Stimulated activated CD8-positive, alpha-beta memory T cell treated with anti-CD3 and anti-CD28 coated beads, Interleukin-7, amount 100 ng/mL, for 1 hour (primary cell): ENCODE measurements at places on chromosomes 5 and 9.
A peak's percentile ranks its signal among the peaks of the same experiment; 100 is the strongest.

GRCh38 chr5:17930346-17930745 is 296.1 kb downstream of the TAF11L14 start:
- DNase-seq: no peak

- no peak for DNase-seq
These were observed 30.6 kb upstream of the IQGAP2 start for GRCh38 chr5:76372323-76373054.

DNA sequence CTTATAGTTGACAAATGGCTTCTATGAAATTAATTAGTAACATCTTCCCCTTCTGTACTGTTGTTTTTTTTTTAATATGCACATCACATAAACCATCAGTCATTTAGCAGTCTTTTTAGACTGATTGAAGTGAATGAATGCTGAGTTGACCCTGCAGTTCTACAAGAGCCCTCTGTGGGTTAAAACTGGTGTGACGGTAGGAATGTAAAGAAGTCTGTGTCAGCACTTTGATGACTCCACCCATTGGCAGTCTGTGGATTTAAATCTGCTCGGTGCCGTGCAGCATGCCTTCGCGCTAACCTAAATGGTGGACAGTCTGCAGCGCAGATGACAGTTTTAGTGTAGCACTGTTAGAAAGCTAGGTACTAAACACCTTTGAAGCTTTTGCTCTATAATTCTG is 3.1 kb downstream of the GTF3C4 start:
- DNase-seq: no peak

GRCh38 chr5:87410931-87411330 is 1.8 kb downstream of the CCNH start:
- DNase-seq: no peak

GRCh38 chr9:133563291-133563796 is 28.8 kb downstream of the ADAMTSL2 start:
- DNase-seq: no peak

GRCh38 chr9:73200694-73201452 is 49.2 kb downstream of the ANXA1 start:
- no peak for DNase-seq

GRCh38 chr9:107180206-107180605 is 102.9 kb upstream of the RAD23B start:
- DNase-seq: no peak

DNA sequence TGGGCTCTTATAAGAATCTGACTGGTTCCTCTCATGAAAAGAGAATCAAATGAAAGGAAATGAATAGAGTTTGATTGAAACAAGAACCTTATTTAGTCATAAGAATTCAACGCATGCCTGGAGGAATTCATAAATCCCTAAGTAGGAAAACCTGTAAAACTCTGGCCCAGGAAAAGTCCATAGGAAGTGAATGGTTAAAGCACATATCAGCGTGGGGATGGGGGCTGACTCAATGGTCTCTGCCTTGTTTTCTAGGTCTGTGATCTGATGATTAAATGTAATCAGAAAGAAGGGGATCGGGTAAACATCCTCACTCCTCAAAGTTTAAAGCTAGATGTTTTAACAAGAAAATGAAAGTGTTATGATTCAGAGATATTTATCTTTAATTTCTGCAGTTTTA is 759.4 kb upstream of the C9orf72 start:
- no peak for DNase-seq

DNA sequence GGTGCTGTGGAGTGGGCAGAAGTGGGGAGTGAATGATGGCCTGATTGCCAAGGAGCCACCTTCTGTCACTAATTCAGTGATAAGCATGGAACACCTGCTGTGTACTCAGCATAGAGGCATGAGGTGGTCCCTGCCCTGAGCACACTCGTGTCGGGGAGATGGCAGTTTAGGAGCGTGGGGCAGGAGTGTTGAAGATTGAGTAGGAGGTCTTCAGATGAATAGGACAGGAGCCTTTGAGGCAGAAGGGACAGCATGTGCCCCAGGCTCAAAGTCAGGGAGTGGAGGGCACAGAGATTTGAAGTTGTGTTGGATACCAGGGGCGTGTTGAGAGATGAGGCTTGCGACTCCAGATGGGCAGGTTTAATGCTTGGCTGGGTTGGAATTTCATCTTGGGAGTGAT is 55.0 kb downstream of the ZNF618 start:
- DNase-seq: no peak

GRCh38 chr5:128984480-128984879 is 19.2 kb downstream of the SLC27A6 start:
- no peak for DNase-seq

DNA sequence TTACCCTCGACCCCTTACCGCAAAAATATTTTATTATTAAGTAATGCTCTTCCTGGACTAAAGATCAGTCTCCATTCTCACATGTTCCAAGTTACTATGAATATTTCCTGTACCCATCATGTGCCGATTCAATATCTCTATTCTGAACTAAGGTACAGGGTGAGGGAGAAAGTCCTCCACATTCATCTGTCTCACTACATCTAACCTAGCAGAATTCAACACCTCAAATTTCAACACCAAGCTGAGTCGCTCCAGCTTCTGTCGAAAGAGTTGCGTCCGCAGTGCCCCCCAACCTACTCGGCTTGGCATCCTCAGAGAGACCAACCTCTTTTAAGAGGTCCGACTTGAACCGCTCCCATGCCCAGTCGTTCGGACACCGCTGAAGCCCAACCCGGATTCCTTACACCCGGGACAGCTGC is 1.0 kb downstream of the CERT1 start:
- peak; percentile 6 for DNase-seq

DNA sequence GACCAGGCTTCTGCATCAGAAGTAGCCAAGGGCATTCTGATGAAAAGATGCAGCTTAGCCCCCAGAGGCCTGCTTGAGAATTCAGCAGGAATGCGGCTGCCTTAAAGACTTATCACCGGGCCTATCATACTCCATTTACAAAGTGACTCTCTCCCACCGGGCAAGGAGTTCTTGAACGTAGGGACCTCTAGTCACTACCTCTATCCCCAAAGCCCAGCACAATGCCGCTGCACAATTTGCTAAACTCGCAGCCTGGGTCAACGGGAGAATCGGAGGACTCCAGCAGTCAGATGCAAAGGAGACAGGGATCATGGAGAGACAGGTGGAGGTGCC is 661 bp downstream of the PDCL start:
- DNase-seq: no peak

- no peak for DNase-seq
These were observed 1798.0 kb downstream of the EFNA5 start for GRCh38 chr5:105872569-105873270.

GRCh38 chr9:72486594-72486955 is 34.8 kb upstream of the TMC1 start:
- no peak for DNase-seq

DNA sequence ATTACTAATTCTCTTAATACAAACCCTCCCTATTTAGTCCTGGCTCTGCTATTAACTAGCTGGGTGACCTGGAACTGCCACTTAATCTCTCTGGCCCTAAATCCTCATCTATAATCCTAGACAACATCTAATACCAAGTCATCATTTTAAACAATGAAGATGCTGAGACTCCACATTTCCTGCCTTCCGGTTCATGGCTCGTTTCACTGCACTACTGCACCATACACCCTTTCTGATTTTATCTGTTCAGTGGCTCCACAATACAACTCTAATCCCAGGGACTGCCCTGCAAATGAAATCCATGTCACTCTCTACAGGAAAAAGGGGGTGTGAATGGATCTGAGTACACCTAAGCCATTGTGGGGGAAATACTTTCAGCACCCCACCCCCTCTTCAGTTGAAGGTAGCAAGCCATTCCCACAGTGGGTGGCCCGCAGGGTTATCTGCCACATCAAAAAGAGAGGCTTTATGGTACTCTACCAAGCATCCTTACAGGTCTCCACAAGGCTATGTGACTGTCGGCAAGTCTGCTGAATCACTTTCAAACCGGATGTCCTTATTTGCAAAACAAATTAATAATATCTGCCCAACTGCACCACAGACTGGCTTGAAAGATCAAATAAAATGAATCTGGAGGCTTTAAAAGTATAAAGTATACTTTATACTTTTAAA is 89.5 kb downstream of the EPB41L4A start:
- no peak for DNase-seq

GRCh38 chr5:90338712-90339372 is 70.7 kb downstream of the CETN3 start:
- DNase-seq: no peak

GRCh38 chr5:78985725-78986223 is 664 bp upstream of the ARSB start:
- no peak for DNase-seq

- no peak for DNase-seq
These were observed 157.8 kb upstream of the PRR16 start for GRCh38 chr5:120306303-120306702.

DNA sequence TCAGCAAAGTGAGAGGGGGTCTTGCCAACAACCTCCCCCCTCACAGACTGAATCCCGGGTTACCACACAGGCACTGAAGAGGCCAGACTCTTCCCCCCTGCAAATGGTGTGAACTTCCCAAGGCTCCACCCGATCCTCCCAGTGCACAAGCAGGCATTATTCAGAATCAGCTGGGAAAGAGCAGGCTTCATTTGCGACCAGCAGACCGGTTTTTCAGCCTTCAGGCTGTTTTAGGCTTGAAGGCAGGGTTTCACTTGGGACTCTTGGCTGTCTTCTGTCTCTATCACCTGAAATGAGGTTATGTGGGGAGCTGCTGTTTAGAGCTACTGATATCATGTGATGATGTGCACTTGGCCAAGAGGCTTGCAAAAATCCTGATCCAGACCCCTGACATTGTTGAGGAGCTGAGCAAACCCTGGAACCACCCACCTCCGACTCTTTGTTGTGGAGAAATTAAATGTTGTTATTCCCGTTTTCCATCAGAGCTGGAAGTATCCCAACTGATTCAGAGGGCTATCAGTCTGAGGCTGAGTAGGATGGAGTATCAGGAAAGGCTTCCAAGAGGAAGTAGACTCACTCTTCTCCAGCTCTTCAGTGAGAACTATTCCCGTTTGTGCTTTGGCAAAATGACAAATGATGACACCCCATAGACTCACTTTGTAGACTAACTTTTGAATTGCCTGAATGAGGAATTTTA is 63.3 kb upstream of the ZFR start:
- no peak for DNase-seq

DNA sequence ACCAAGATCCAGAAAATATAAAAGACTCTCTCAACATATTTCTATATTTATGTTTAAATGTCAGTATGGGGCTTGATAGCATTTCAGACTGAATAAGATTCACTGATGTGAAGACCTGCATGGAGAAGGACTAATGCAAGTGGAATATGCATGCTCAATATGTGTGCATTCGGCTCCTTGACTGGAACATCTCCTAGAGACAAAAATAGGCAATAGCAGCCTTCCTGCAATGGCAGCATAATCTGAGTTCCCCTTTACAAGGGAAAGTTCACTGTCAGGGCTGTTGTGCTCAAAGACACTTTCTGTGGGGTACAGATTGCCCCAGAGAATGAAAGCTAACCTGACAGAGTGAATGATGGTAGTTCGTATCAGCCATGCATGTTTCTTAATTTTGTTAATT is 42.4 kb downstream of the STARD4 start:
- no peak for DNase-seq

DNA sequence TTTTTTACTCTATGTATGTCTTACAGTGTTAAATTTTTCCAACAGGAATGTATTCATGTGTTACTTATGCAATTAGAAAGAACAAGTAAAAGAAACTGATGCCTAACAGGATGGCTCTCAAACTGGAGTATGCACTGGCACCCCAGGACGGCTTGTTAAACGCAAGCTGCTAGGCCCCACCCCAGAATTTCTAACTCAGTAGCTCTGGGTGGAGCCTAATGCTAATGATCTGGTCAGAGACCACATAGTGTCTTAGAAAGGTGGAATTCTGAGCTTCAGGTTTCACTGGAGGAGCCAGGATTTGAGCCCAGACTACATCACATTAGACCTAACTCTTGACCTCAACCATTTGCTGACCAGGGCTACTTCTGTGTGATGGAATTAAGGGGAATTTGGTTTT is 34.4 kb downstream of the SHC3 start:
- DNase-seq: no peak

DNA sequence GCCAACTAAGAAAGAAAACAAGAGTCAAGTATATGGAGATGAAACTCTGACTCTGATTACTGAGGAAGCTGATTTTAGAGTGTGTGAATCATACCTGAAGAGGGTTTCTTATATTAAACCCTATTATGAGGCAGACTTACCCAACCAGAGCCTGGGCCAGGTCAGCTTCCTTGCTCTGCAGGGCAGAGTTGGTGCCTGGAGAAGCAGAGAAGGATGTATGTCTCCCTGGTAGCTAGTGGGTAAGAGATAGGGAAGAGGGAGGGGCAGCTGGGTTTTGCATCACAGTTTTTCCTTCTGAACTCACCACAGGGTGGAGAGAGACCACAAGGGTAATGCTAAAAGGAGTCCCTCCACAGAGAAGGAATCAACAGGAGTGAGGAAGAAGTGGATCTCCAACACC is 104.1 kb downstream of the CMYA5 start:
- DNase-seq: no peak

- DNase-seq: no peak
These were observed 40.1 kb downstream of the ELL2 start for GRCh38 chr5:95921501-95921900.

- no peak for DNase-seq
These were observed 51.7 kb downstream of the ERGIC1 start for GRCh38 chr5:172885597-172886340.

DNA sequence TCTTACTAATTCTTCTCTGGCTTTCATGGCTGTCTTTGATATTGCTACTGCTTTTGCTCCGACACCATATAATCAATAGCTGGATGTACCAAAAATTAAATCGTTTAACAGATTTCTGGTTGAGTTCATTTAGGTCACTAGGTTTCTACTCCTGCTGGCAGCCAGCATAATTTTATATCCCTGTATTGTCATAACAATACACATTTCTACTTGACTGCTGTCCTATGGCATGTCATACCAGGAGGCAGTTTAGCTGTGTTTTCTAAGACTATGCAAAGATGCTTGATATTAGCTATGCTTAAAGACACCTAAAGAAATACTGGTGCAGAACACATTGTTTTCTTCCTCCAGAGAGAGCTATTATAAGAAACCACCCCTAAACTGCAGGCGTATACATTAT is 337.2 kb upstream of the CDH6 start:
- DNase-seq: no peak

DNA sequence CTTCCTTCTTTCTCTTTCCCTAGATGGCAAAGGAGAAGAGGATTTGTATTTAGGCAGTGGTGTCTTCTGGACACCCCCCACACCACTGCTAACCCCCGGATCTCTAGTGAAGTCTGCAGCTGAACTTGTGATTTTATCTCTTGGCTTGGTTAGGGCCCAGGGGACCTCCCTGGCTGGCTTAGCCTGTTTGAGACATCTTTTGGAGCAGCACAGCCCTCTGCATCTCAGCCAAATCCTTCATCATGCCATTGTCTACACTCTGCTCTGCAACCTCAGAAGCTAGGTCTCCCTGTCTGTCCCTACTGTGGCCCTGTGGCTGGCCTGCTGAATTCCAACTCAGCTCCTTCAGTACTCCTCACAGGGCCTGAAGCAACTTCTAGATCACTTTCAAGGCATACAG is 81.7 kb downstream of the MUSK start:
- DNase-seq: no peak

DNA sequence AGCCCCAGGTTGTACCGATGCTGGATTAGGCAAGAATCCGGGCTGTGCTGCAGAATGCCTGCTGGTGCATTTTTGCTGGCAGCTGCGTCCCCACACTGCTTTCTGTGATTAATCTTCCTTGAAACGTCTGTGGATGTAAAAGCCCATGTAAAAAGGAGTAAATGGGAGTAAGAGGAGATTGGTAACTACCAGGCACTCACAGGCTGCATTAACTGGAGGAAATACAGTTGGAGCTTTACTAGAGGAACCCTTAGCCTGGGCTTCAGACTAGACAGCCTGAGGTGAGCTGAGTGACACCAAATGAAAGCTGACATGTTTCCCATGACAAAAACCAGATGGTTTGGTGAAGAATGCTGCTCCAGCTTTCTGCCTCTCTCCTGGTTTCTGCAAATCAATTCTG is 190.4 kb upstream of the GAS1 start:
- DNase-seq: no peak
